ENCODE measurements at places on chromosomes 1 and 21.

- DNase-seq, result no peak
These were observed 1431.7 kb upstream of the B3GALT2 start for GRCh38 chr1:194618101-194618500.

DNA sequence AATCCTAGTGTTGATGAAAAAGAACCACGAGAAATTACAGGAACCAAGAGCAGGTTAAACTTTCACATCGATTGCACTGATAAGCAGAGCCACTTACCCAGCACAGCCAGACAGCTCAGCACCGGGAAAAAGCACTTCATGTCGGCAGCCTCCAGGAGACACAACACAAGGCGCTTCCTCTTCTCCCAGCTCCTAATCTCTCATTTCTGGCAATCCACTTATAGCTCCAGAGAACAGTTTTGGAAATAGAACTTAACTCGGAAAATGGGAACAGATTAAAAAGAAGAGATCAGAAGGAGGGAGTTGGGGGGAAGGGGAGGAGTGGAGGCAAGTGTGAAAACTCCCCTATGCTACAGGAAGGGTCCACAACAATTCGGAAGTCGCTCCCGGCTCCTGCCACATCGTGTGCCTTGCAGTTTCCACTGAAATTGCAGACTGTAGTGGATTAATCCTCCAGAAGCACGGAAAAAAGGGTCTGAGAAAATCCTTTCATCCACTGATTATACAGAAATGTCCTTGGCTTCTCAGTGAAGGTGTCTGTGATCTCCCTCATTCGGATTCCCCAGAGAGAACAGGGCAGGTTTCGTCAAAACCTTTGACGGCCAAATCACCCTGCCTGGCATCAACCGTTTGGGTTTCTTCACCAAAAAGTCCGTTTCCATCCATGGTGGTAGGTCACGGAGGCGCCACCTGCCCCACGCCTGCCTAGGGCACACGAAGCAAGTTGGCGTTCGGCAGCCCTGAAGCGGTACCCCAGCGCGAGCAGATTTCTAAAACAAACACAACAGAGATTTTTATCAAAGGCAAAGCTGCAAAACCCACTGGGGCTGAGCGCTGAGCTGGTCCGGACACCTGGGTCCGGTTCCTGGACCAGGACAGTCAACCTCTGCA, 1.1 kb downstream of the IGSF3 start:
- DNase-seq, result peak; percentile 17

DNA sequence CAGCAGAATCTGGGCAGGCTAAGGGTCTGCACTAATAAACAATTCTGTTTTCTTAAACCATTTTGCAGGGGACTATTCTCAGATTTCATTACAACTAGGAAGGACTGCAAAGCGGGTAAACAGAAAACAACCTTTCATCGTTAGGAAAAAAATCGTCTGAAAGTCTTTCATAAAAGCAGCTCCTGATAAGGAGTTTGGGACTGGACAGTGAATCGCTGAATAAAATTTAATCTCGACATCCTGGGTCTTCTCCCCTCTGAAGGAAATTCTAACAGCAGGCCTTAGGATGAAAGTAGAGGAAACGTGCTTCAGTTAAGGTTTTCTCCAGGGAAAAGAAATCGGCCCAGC, 471 bp upstream of the MTF2 start:
- DNase-seq, result no peak

DNA sequence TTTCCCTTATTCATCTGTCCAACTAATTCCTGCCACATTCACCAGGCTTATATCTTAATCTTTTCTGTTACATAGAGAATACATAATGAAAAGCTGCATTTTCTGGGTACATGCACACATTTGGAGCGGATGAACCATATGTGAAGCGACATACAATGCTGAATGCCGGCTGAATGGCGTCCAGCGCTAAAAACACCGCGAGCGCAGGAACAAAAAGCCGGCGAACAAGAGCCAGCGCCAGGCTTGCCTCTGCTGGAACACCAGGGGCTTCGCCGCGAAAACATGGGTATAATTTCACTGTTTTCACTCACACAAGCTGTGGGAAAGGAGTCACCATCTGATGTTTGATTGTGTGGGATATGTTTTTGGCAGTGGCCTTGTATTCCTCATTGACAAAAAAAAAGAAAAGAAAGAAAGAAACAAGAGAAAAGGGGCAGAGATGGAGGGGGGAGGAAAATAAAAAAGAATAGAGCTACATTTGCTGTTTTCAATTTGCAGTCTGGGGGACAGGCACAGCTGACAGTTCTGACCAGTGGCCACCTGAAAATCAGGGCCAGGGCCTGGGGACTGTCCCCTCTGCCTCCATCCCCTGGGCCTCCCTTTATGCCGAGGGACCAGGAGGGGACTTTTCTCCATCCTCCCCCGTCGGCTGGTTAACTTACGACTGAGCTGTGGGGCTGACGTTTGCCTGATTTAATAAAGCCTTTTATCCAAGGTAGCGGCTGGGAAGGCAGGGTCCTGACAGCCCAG, 70.2 kb upstream of the OLIG2 start:
- no peak for DNase-seq

DNA sequence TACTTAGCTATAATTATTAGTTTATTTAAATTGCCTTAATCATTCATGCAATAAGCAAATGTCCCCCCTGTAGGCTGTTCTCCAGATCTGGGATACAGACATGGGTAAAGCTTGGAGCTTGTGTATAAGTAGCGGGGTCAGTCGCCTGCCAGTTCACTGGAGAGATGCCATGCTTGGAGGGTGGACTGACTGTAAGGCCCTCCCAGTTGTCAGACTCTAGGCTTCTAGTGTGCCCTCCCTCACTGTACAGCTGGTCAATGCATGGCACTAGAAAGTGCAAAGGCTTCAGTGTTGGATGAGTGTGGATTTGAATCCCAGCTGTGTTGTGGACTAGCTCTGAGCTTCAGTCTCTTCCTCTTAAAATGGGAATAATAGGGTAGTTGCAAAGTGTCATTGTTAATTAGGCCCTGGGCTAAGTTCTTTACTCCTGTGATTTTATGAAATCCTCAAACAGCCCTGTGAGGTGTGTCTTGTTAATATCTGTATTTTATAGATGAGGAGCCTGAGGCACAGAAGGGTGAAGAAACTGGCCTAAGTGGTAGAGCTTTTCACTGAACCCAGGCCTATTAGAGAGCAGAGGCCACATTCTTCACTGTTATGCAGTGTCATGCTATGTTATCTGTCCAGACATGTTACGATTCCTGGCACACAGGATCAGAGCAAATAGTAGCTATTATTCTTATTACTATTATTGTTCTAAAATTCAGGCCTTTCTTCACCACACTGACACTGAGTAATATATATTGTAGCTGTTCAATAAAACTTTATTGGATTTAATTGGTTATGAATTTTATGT, 85.9 kb downstream of the ROR1 start:
- no peak for DNase-seq

DNA sequence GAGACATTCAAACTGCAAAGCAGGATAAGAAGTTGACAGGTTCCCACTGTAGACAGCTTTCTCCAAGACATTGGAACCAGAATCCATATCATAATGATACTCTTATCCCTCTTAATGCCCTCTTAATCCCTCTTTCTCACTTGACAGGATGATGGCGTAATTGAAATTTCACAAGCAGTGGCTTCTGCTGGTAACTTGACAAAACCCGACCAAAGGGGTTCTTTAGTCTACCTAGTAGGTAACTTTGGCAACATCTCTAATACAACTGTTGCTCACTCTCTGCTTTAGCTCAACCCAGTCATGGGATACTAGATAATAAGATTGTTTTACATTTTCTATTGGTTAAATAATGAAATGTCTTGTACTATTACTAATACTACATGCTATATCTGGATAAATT, 34.7 kb downstream of the S100A10 start:
- no peak for DNase-seq

DNA sequence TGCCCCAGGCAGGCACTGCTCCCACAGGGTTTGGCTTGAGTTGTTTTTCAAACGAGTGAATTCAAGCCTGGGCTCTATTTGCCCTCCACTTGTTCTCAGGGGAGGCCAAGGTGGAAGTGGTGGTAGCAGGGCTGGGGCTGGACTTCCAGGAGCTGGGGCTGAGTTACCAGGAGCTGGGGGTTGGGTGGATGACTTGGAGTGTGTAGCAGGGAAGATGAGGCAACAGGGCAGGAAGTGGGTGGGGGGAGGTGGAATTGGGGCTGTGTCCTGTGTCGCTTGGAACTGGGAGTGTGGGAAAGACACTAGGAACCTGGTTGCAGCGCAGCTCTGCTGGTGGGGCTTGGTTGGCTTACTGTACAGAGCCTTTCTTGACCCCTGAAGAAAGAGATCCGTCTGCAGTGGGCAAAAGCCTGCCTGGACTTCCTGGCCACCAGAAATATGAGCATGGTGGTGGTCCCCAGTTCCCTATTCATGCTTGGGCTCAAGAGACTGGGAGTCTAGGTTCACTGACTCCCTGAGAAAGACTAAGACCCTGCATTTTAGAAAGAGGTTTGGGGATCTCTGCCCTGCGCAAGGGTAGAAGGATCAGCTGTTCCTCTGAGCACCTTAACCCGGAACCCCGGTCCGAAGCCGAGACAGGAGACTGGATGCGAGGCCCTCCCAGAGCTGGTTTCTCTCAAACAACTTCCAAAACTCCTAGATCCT, 3.1 kb downstream of the TFAP2E start:
- DNase-seq, result peak; percentile 47
